ENCODE measurements at places on chromosomes 12 and 14.

- no peak for DNase-seq
These were observed 305.0 kb upstream of the DIO3 start for GRCh38 chr14:101256266-101256665.

- no peak for DNase-seq
These were observed 30.1 kb downstream of the CLEC1A start for GRCh38 chr12:10068644-10069043.

- DNase-seq: no peak
These were observed 11.0 kb downstream of the FKBP3 start for GRCh38 chr14:45123271-45123670.

- no peak for DNase-seq
These were observed 16.3 kb upstream of the EPYC start for GRCh38 chr12:91021076-91021475.

- DNase-seq: no peak
These were observed 3.0 kb downstream of the PLEKHH1 start for GRCh38 chr14:67536087-67536486.

DNA sequence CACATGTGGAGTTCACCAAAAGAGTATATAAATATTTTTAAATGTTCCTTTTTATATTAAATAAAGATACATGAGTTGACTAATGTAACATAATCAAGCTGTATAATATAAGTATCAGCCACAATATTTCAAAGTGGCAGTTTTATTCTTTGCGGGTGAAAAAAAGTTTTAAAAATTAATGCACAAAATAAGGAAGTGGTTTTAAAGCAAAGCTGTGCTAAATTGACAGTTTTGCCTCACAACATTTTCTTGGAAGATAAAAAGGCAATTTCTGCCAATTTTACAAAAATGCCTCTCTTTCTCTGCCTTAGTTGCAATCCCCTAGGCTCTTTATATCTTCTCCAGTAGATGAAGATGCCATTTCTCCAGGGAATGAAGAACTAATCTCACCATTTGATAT lies 719.1 kb downstream of the C12orf50 start:
- no peak for DNase-seq
